Sciatic nerve (tissue), 2 donors: ENCODE measurements at places on chromosomes 6 and 20. TPM values are rescaled to one million over a fixed set of nuclear protein-coding genes. Genes with fewer than 3 reads are reported as not detected.

The NMBR gene
- 0.45 TPM for total RNA-seq

The SMLR1 gene
- not detected for total RNA-seq

The SPDEF gene
- total RNA-seq: not detected

The DUSP22 gene
- total RNA-seq: 62.2 TPM

The BCAS1 gene
- 117 TPM for total RNA-seq

The COL10A1 gene
- 0.09 TPM for total RNA-seq

The SLC22A2 gene
- not detected for total RNA-seq
